ENCODE measurements at places on chromosomes 7 and 10. TPM values are rescaled to one million over a fixed set of nuclear protein-coding genes. Genes with fewer than 3 reads are reported as not detected.

Gene AGR2
- polyA plus RNA-seq, result 420 TPM

Gene NPFFR1
- 0.14 TPM for polyA plus RNA-seq

Gene H2BK1
- not detected for polyA plus RNA-seq

Gene NUTM2E
- 0.85 TPM for polyA plus RNA-seq

DNA sequence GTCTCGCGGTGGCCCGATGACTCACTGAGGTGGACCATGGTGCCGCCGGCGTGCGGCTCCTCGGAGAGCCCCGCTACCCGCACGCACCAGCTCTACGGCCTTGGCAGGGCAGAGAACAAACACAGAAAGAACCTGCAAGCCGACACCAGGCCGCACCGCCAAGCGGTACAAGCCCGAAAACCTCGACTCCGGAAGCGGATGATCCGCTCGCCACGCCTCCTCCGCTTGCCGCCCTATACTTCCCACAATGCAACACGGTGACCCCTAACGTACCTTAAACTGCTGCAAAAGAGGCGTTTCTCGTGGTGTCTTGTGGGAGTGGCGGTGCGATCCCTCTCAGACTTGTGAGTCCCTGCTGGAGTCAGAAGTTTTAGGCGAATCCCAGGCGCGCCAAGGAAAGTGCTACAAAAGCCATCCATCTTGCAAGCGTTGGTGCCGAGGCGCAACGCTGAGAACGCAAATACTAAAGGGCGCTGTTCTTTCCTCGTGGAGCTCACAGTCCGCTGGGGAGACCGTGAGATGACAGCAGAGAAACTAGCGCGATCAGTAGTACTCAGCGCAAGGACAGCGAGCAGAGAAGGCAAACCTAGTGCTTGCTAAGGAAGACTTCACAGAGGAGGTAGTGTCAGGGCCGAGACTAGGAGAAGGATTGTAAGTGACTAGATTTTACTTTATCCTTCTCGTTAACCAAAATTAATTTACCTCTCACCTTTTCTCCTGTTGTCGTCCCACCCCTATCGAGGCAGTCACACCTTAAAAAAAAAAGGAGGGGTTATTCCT lies at the start of gene MRPS16:
Gene MRPS16, minus strand, starts transcription at position 200 of the 780 bp plus-strand sequence. Its CDS starts 162 bp downstream, at position 38.
- DNase-seq, result peak; percentile 96

GRCh38 chr7:115779561-115779960 lies 251.0 kb downstream of the TFEC start:
- no peak for DNase-seq

GRCh38 chr7:135911099-135911498 lies 66.1 kb downstream of the MTPN start:
- DNase-seq, result peak; percentile 83

DNA sequence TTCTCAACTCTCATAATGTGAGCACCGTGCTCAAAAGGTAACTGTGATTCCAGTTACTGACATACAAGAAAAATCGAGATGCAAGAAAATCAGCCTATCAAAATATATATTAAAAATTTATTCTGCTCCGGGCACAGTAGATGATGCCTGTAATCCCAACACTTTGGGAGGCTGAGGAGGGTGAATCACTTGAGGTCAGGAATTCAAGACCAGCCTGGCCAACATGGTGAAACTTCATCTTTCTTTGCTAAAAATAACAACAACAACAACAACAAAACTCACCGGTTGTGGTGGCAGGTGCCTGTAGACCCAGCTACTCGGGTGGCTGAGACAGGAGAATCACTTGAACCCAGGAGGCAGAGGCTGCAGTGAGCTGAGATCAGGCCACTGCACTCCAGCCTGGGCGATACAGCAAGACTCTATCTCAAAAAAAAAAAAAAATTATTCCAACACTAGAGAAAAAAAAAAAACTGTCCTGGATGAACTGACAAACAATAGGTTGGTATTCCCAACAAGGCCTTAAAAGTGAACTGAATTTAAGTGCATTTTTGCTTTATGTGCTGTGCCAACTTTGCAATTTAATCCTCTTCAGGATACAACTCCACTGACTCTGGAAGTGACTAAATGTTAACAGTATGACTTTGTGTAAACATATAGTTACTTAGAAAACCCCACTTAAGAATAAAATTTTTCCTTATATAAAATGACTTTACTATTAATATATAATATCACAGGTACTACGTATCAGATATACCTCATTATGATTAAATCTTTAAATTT lies 51.1 kb downstream of the JMJD1C start:
- no peak for DNase-seq
